ENCODE measurements at places on chromosomes 12 and 14.

DNA sequence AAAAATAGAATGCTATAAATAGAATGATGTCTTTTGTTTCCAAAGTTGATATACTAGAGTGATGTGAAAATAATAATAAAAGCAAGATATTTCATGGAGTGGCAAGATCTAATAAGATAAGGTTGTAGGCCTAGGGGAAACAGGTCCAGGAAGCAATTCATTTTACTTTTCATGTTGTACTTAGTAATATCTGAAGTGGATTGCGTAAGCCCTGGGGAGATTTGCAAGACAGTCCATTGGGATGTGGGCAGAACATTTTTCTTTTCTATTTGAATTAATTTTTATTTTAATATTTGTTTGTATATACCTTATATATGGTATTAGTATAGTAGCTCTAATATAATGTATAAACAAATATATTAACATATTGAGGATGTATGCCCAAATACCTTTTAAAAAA is 7.5 kb downstream of the NUBPL start:
- no peak for DNase-seq

DNA sequence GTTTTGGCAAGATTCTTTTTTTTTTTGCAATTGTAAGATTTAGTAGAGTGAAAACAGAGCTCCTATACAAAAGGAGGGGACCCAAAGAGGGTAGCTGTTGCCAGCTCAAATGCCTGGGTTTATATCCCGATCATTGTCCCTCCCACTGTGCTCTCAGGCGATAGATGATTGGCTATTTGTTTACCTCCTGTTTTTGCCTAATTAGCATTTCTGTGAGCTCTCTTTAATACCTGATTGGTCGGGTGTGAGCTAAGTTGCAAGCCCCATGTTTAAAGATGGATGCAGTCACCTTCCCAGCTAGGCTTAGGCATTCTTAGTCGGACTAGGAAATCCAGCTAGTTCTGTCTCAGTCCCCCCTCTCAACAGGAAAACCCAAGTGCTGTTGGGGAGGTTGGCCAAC is 1.9 kb downstream of the EXOC3L4 start:
- no peak for DNase-seq

DNA sequence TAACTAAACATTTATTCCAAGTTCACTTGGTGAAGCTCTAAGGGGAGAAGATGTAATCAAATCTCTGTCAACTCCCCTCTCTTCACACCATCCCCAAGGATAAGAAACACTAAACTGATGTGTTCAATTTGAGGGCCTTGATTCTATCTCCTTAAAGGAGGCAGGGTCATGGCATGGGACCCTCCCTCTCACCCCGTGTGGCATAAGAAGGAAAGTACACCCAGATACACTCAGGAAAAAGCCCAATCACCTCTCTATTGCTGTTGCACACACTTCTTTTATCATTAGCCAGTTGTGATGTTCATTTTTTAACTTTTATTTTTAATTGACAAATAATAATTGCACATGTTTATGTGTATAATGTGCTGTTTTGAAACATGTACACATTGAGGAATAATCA is 35.1 kb downstream of the WASHC3 start:
- no peak for DNase-seq

DNA sequence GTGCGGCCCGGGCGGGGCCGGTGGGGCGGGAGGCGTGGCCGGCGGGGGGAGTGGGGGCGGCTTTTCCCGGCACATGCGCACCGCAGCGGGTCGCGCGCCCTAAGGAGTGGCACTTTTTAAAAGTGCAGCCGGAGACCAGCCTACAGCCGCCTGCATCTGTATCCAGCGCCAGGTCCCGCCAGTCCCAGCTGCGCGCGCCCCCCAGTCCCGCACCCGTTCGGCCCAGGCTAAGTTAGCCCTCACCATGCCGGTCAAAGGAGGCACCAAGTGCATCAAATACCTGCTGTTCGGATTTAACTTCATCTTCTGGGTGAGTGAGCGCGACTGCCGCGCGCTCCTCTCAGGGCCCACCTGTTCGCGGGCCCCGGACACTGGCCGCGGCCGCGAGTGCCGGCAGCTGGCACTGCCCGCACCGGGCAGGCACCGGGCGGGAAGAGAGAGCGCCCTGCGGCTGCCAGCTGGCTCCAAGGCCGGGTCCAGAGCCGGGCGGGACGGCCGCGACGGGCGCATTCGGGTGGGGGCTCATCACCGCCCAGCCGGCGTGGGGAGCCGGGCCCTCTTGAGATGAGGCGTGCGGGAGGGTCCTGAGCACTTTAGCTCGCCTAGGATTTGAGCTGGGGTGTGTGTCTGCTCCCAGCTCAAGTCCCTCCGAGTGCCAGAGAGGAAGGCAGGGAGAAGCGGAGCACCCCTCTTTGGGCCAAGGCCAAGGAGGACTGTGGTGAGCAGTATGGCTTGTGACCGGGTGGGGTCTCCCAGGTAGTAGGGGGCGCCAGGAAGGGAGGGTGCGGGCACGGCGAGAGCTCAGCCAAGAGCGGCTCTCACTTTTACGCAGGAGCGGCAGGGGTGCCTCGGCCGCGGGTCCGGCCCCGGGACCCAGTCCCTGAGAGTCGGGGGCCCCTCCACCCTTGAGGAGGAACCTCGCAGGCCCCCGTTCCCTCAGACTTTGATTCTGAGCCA is at the start of gene CD9:
Gene CD9, plus strand, starts transcription at position 145 of the 957 bp plus-strand sequence. Its CDS starts 100 bp downstream, at position 245.
- DNase-seq, result peak; percentile 31

GRCh38 chr12:11477110-11477509 is 81.7 kb upstream of the PRB2 start:
- no peak for DNase-seq

DNA sequence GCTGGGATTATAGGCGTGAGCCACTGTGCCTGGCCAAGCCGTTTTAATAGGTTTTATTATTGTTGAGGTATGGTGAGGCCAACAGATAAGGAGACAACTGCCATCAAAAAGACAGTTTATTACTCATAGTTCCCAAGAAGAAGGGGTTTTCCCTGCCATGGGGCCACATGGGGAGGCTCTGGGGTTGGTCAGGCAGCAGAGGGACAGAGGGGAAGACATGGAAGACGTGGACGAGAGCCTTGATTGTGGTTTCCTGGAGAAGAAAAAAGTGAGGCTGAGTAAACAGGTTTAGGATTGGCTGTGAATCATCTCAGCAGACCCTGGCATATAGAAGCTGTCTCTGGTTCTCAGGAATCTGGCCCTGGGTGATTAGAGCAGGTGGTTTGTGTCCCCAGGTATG is 69.9 kb downstream of the FOXN4 start:
- DNase-seq, result no peak

GRCh38 chr12:56257491-56258067 is 605 bp downstream of the ANKRD52 start:
- DNase-seq, result no peak

- DNase-seq, result no peak
Observed at GRCh38 chr14:61287196-61287595, 6.1 kb upstream of the TMEM30B start.

DNA sequence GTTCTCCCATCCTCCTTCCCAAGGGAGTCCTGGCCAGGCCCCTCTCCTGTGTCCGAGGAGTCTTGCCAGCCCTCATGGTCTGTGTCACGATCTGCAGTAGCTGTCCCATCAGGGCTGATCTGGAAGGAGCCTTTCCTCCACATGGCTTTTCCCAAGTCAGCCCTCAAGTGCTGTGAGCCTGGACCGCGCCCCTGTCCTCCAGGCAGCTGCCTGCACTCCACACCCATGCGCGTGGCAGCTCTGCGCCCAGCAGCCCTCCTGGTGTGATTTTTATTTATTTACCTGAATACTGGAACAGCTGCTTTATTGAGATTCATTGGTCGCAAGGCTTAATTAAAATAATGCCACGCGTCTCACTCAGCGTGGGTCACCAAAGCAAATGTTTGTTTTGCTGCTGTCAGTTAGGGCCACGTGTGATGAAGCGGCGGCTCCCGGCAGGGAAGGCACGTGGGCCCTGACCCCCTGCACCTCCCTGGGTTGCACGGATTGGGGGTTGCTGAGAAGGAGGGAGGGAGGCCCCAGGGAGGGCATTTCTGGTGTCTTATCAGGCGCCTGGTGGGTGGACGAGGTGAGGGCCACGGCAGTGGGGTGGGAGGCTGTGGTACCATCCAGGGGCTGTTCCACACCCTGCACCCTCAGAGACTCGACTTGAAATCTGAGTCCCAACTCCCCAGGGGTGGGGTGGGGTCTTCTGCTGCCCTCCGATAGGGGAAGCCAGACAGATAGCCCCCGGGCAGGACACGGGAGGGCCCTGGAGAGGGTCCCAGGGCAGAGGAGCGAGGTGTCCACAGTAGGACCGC is 206.3 kb upstream of the C14orf180 start:
- no peak for DNase-seq

GRCh38 chr12:67704071-67704470 is 55.5 kb downstream of the DYRK2 start:
- DNase-seq, result no peak

- DNase-seq, result no peak
Observed at GRCh38 chr14:41668356-41668755, 61.7 kb downstream of the LRFN5 start.

DNA sequence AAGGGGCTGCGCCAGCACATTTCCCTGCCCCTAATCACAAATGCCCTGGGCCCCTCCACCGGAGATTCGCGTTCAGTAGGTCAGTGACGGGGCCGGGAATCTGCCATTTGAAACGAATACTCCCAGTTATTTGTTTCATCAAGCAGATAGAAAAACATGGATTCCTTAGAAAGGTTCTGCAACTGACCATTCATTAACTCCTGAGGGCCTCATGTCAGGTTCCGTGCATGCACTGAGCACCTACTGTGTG is 25.6 kb upstream of the UBC start:
- no peak for DNase-seq

- DNase-seq, result no peak
Observed at GRCh38 chr12:28032811-28033537, 60.4 kb upstream of the PTHLH start.

- DNase-seq, result no peak
Observed at GRCh38 chr14:50831726-50832168, 785 bp upstream of the NIN start.

- no peak for DNase-seq
Observed at GRCh38 chr14:51972566-51972965, 16.8 kb upstream of the RTRAF start.

- DNase-seq, result peak; percentile 59
Observed at GRCh38 chr14:64879635-64880220, at the start of gene SPTB. Gene SPTB (minus strand): TSS chr14:64879907. CDS start chr14:64823094, 56,813 bp downstream.

GRCh38 chr12:47634127-47634526 is 71.7 kb downstream of the RPAP3 start:
- DNase-seq, result no peak

DNA sequence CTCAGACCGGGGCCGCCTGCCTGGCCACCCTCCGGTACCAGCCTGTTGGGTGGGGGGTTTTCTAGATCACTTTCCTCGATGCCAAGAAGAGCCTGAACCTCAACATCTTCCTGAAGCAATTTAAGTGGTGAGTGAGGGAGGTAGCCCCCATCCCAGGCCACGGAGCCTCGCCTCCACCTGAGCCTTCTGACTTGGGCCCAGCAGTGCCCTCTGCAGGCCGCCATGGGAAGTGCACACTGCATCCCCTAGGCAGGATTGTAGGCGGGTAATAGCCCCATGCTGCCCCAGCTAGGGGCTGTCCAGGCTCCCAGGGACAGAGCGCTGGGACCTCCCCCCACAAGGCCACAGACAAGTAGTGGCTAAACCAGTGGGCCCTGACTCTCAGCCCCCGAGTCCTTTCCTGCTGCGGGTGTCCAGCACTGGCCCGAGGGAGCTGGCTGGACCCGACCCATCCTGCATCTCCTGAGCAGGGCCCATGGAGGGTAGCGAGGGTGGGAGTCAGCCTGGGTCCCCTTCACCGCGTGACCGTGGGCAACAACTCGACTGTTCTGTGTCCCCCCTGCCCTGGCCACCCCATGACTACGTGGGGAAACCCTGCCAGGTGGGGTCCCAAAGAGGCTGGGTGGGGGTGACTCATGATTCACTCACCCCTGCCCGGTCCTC is 15.3 kb upstream of the ADSS1 start:
- DNase-seq, result peak; percentile 38

DNA sequence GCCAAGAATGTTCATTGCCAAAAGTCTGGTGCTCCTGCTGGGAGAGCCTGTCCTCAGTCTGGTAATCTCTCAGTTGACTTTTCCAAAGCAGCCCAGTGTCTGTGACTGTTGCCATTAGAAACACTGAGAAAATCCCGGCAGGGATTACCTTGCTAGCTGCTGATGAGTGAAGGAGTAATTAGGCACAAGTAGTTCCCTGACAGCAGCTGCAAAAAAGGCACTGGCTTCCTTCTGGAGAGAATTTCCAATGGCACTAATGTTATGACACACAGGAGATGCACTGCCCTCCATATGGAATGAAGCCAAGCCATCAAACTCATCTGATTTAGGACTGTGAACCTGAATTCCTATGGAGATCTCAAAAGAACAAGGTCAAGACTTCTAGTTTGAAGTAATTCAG is 1321.2 kb upstream of the SEL1L start:
- no peak for DNase-seq
